ENCODE measurements at places on chromosomes 5 and 9. TPM values are rescaled to one million over a fixed set of nuclear protein-coding genes. Genes with fewer than 3 reads are reported as not detected.

Gene MYOZ3
- 0.26 TPM for total RNA-seq

Gene PDE6A
- total RNA-seq, result not detected

Gene GNAQ
- 15.8 TPM for total RNA-seq

Gene HSD17B4
- 98.6 TPM for total RNA-seq

DNA sequence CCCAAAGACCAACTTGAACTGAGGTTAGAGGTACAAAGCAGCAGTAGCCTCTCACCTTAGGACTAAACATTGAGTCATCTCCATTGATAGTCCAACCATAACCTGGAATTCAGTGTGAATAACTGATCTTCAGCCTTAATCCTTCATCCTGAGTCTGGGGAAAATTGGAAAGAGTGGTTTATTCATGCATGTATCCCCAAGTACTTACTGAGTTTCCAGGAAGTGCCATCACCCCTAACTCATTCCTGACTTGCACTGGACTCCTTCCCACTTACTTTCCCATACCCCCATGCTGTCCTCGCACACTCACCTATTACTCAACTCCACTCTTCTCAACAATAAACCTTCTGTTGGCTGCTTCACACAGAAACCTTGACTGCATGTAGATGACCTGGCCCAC lies 161.4 kb upstream of the ZNF462 start:
- no peak overlapping the region for H3K4me3 ChIP-seq
- no peaks in the 10 kb centered on the region for H3K36me3 ChIP-seq
- DNase-seq, result no peak
- no peak overlapping the region for H3K27ac ChIP-seq
- H3K27me3 ChIP-seq, result no peaks in the 10 kb centered on the region

DNA sequence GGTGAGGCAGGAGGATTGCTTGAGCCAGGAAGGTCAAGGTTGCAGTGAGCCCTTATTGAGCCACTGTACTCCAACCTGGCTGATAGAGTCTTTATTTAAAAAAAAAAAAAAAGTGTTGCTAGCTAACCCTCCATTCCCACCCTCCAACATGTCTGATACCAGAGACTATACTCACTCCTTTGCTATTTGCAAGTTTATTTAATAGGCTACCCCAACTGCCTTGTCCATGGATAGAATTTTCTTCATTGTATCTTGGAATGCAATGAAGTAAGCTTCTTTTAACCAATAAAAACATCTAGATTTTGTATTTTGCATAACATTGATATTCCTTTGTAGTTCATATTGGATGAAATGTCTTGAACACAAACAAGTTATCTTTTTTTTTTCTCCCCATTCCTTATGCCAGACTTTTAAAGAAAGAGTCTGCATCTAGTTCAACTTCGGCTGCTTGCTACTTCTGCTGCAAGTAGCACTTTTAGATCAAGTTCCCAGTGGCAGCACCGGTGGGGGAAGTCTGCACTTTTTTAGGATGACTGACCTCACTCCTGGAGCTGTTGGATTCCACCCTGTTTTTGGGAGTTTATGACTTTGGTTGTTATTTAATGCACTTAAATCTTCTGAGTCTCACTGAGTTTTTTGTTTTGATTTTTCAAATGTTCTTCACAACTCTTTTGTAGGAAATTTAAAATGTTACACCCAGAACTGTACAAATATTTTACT lies 112.5 kb downstream of the UHRF2 start:
- H3K27ac ChIP-seq, result no peak overlapping the region
- H3K4me3 ChIP-seq, result no peak overlapping the region
- H3K27me3 ChIP-seq, result no peaks in the 10 kb centered on the region
- peaks cover 12% of the 10 kb centered on the region for H3K4me1 ChIP-seq

- no peaks in the 10 kb centered on the region for H3K27me3 ChIP-seq
- no peak overlapping the region for H3K27ac ChIP-seq
- no peaks in the 10 kb centered on the region for H3K36me3 ChIP-seq
- no peak overlapping the region for H3K4me3 ChIP-seq
- DNase-seq, result no peak
- H3K4me1 ChIP-seq, result peaks cover 10% of the 10 kb centered on the region
These were observed 60.3 kb downstream of the MAPKAP1 start for GRCh38 chr9:125646621-125647100.

GRCh38 chr5:112822456-112822855 lies 38.6 kb upstream of the SRP19 start:
- no peak overlapping the region for H3K27ac ChIP-seq
- no peak overlapping the region for H3K4me3 ChIP-seq
- H3K4me1 ChIP-seq, result no peaks in the 10 kb centered on the region

GRCh38 chr9:123356851-123357742 lies 1.1 kb downstream of the CRB2 start:
- H3K27ac ChIP-seq, result no peak overlapping the region
- no peak overlapping the region for H3K4me3 ChIP-seq
- DNase-seq, result no peak
- no peaks in the 10 kb centered on the region for H3K36me3 ChIP-seq
- H3K27me3 ChIP-seq, result no peaks in the 10 kb centered on the region

GRCh38 chr5:122727112-122727541 lies 47.8 kb upstream of the SNX2 start:
- no peak overlapping the region for H3K27ac ChIP-seq
- no peak for DNase-seq
- no peaks in the 10 kb centered on the region for H3K27me3 ChIP-seq
- no peak overlapping the region for H3K4me3 ChIP-seq
- H3K4me1 ChIP-seq, result no peaks in the 10 kb centered on the region
